ENCODE measurements at places on chromosomes 3 and 15.

DNA sequence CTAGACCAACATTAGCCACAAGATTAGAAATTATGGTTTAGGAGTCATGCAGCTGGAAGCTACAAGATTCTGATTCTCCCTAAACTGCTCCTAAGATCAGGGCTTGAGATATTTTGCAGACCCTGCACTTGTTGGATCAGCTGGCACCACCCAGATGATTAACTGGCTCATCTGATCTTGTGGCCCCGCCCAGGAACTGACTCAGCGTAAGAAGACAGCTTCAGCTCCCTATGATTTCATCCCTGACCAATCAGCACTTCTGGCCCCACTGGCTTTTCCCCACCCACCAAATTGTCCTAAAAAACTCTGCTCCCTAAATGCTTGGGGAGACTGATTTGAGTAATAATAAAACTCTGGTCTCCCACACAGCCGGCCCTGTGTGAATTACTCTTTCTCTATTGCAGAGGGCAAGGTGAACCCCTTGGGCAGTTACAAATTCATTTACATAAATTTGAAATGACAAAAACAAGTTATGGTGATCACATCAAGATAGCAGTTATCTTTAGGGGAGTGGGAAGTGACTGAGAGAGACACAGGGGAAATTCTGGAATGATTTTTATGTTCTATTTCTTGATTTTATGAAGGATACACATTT is 76.5 kb downstream of the CD200R1L start:
- no peak for DNase-seq

DNA sequence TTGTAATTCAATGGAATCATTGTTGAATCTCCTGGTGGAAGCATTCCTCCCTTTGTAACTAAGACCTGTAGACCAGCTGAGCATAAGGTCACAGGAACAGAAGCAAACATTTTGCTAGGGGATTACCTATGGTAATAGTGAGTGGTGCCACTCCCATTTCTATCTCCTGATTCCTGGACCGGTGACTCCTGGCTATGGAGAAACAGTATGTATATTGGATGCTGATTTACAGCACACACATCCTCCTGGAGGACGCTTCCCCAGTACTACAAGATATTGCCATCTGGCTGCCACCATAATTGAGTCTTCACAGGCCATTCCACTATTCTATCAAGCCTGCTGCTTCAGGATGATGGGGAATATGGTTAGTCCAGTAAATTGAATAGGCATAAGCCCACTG is 33.3 kb upstream of the XCR1 start:
- no peak for DNase-seq

DNA sequence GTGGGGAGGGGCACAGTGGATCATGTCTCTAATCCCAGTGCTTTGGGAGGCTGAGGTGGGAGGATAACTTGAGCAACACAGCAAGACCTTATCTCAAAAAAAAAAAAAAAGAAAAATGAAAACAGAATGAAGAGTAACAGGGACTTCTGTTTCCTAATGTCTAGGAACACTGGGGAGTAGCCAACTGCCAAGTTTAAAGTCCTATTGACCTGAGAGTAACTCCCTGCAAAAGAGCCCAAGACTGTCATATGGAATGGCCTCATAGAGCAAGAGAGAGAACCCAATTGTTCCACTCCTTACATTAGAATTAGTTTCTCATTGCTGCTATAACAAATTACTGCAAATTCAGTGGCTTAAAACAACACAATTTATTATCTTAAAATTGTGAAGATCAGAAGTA is 881.4 kb upstream of the ROBO1 start:
- no peak for DNase-seq

- no peak for DNase-seq
Observed at GRCh38 chr15:40847223-40847961, 3.5 kb downstream of the SPINT1 start.

GRCh38 chr3:189638276-189639031 is 7.3 kb downstream of the TP63 start:
- no peak for DNase-seq

DNA sequence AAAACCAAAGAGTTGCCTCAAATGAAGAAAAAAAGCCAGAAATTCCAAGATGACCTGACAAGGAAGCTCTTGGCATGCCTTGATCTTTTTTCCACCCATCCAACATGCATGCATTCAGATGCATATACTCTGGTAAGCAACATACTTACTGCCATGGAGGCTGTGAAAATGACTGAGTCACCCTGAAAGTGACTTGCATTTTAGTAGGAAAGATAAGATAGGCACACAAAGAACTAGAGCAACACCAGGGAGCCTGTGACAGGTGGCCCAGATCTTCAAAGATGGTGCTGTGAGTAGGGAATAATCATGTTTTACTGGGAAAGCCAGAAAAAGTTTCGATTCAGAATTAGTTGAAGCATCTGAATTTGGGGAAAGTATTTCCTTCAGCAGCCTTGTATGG is 185.1 kb upstream of the SLCO3A1 start:
- DNase-seq = no peak

GRCh38 chr15:43854801-43855200 is 28.0 kb downstream of the WDR76 start:
- DNase-seq = no peak

DNA sequence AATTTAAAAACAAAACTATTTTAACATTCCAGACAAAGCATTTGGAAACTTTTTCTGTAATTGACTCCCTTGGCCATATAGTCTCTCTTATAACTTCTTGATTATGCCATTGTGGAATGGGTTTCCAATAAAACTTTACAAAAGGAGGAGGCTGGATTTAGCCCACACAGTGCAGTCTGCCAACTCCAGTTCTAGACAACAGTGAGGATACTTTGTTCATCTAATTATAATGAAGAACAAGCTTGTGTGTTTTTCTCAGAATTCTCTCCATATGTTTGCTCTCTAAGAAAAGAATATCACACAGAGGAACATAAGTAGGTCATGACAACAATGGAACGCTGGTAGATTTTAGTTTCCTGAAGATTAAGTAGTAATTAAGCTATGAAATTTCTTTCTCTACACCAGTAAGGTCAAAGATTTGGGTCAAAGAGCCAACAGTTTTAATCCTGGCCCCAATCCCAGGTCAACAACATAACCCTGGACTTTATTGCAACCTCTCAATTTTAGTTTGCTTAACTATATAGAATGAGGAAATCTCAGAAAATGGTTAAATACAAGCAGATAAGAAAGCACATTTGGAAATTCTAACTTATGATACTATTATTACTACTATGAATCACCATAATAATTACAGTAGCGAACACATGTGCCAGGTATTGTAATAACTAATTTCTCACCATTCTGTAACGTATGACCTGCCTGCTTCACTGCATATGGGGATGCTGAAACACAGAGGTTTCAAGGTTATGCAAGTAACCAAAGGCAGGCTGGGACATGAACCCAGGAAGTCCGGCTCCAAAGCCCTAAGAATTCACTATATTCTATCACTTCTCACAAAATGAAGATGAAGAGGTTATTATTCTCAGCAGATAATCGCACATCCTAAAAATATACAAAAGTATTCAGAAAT is 65.7 kb downstream of the TJP1 start:
- no peak for DNase-seq

DNA sequence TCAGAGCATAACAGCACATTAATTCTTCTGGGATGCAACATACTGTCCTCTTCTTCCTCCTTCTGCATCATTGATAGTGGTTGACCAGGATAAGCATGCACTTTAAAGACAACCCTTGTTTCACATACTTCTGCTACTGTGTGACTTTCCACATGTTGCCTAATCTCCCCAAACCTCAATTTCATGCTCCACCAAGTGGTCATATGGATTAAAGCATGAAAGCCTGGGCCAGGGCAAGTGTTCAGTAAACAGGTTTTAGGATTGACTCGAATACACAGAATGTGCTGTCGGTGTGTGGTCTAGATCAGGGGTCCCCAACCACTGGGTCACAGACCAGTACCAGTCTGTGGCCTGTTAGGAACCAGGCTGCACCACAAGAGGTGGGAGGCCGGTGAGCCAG is 22.5 kb upstream of the BFSP2 start:
- no peak for DNase-seq

- DNase-seq = no peak
Observed at GRCh38 chr3:173588556-173588955, 191.0 kb downstream of the NLGN1 start.

GRCh38 chr3:190892395-190892902 is 30.0 kb upstream of the GMNC start:
- no peak for DNase-seq

GRCh38 chr3:67884345-67884744 is 229.9 kb upstream of the SUCLG2 start:
- DNase-seq = no peak

DNA sequence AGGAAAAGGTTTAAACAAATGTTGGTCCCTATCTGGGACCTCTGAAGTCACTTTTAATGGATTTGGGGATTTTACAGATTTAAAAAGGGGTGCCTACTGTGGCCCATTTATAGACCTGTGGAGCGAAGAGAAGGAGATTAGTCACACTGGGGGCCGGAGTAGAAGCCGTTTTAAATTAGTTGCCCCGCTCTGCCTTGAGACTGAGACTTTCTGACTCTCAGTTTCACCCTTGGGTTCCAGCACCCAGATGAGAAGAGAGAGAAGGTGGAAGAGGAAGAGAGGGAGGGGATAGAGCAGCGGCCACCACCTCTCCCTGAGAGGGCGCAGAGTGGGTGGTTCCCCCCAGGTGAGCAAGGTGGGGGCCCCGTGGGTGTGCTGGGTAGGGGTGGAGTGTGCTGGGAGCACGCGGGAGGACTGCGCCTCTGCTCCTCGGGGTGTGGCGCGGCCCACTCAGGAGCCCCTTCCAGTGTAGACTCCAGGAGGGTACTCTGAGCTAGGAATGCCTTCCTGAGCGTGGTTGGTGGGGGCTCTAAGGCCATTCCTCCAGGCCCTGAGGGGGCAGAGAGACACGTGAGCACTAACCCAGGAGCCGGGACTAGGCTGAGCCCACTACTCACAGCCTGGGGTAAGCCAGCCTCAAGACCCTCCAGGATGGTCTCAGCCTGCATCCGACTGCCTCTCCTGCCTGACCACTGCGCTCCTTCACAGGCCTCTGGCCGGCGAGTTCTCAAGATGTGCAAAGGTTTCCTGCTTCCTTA is 32.6 kb upstream of the RAB6B start:
- no peak for DNase-seq

DNA sequence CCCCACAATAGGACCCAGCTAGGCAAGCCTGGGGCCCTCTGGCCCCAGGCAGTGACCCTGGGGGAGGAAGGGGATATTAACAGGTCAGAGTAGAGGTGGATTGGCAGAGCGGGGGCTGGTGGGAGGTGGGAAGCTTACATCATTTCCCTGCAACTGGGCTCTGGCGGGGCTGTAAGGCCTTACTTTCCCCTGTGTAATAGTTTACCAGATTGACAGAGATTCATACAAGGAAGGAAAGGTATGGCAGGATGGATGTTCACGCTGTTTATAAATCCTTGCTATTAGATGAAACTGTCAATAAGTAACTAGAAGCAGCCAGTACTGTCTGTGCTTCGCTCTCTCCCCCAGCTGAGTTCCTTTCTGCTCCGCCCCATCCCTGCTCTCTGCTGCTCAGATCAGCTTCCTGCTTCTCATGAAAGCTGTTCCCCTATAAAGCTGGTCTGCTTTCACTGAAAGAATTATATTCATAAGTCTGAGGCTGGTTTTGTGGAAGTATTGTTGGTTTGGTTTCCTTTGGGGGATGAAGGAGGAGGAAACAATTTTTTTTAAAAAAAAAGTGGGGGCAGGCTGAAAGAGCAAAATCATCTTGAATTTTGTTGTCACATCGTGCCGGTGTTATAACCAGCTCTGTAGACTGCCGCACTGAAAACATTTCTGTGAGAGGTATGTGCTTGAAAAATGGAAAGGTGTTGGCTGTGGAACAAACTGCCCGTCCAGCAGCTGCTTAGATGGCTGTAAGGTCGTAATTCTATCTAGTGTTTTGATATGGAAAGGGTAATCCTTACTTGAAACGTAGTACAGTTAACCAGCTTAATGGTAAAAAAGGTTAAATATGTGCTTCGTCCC is 76.4 kb downstream of the BBX start:
- peak; percentile 18 for DNase-seq

DNA sequence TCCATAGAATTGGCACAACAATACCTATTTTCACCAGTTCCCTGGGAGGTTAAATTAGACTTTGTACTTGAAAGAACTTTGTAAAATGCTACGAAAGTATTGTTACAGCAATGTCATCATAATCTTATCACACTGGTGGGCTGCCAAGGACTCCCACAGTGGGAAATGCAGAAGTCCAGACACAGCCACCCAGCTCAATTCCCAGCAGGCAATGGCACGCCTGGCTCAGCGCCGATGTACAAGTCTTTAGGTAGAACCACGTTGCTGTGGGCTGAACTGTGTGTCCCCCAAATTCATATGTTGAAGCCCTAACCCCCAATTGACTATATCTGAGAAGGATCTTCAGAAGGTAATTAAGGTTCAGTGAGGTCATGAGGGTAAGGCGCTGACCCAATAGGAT is 12.3 kb downstream of the MYO5C start:
- no peak for DNase-seq

GRCh38 chr3:109918740-109919139 is 581.4 kb upstream of the DPPA4 start:
- no peak for DNase-seq

DNA sequence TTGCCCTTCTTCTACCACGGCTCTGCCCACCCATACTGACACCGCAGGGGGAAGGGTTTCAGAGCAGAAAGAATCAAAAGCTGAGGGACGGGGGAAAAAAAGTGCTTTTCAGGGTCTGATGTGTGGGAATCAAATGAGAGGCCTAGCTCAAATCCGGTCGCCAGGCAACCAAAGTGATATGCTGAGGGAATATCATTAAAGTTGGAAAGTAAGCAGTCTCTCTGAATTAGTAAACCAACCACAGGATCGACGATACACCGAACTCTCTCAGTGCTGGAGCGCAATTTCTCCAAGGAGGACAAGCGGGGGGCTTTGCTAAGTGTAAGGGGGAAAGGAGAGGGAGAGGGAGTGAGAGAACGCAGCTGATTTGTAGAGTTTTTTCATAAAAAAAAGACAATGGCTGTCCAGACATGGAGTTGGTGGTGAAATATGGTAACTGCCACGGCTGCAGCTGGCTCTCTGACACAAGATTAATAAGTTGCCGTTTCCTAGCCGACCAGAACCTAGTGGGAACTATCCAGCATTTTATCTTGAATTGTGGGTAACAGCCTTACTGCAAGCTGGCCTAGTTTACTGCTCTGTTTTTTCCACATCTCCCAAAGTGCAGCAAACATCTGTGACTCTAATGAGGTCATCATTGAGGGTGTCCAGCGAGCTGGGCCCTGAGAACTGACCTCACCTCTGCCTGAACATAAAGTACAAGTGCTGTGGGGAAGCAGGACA is 530.2 kb downstream of the SOX2 start:
- DNase-seq = no peak

DNA sequence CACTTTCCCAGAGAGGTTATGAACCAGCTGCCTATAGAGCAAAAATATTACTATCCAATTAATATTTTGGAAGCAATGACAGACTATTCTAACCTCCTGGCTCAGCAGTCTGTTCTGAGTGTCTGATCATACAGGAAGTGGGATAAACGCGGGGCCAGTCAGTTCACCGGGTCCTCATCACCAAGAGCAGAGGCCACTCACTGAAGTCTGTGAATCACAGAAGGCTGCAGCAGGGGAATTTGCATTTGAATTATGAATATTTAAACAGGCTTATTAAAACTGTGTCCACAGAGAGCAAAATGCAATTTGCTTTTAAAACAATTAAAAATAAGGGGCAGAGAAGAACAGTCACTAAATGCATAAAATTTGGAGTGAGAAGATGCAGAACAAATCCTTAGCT is 305.2 kb downstream of the MCTP2 start:
- no peak for DNase-seq

Data from T-helper 9 cell (primary cell).